Gastrocnemius medialis (tissue), 4 donors: ENCODE measurements at places on chromosomes 1 and 21.

GRCh38 chr1:10598389-10598702 is 123.6 kb downstream of the PEX14 start:
- H3K27ac ChIP-seq = no peak overlapping the region
- no peaks in the 10 kb centered on the region for H3K27me3 ChIP-seq
- H3K4me3 ChIP-seq = no peak overlapping the region

DNA sequence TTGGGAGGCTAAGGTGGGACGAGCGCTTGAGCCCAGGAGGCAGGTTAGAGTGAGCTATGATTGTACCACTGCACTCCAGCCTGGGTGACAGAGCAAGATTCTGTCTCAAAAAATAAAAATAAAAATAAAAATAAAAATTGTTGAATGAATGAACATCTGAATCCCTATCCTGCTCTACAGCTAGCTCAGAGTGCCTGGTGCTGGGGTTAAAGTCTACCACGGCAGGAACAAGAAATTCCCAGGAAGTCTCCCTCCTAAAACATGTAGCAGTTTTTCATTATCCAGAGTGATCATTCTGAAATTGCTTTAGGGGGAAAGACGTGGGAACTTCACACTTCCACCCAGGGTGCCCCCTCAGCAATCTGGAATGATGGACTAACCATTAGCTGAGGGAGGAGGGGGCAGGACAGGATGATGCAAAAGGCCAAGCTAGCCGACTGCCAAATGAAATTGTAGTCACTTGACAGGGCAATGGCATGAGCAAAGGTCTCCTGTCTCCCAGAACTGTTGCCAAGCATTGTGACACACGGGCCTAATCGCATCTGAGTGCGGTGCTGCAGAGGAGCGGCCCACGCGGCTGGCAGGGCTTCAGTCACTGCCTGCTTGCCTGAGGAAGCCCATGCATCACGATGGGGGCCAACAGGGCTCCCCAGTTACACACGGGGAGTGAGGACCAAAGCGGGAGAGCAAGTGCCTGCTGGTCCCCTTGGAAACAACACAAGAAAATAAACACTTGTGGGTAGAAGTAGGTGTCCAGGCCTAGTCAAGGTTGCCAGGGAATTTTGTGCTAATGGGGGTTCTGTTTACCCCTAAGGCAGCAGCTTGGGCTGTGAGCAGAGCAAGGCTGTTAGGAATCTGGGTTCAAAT is 85.7 kb downstream of the NENF start:
- H3K27ac ChIP-seq = no peak overlapping the region
- H3K4me1 ChIP-seq = no peaks in the 10 kb centered on the region
- H3K4me3 ChIP-seq = no peak overlapping the region
- peaks cover 31% of the 10 kb centered on the region for H3K27me3 ChIP-seq
- peak; percentile 61 for DNase-seq

- H3K4me3 ChIP-seq = no peak overlapping the region
- no peaks in the 10 kb centered on the region for H3K36me3 ChIP-seq
- H3K27ac ChIP-seq = no peak overlapping the region
- no peaks in the 10 kb centered on the region for H3K27me3 ChIP-seq
Measured at GRCh38 chr1:81351864-81352263, 448.9 kb upstream of the ADGRL2 start.

DNA sequence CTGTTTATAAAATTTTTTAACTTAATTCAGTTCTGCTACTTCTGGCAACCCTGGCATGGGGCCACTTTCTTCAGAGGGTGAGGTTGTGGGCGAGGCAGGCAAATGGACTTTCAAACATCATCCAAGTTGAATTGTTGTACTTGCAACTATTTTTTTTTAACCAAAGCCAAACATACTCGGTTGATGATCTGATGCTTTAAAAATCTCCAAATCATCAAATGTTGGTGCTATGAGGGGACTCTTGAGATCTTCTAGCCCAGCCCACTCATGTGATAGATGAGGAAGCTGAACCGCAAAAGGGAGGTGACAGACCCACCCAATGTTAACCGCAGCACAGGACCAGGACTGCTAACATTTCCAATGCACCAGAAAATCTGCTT is 6.7 kb downstream of the SLC1A7 start:
- no peaks in the 10 kb centered on the region for H3K27me3 ChIP-seq
- H3K4me1 ChIP-seq = no peaks in the 10 kb centered on the region
- DNase-seq = no peak
- H3K36me3 ChIP-seq = no peaks in the 10 kb centered on the region
- no peak overlapping the region for H3K27ac ChIP-seq
- H3K4me3 ChIP-seq = no peak overlapping the region

DNA sequence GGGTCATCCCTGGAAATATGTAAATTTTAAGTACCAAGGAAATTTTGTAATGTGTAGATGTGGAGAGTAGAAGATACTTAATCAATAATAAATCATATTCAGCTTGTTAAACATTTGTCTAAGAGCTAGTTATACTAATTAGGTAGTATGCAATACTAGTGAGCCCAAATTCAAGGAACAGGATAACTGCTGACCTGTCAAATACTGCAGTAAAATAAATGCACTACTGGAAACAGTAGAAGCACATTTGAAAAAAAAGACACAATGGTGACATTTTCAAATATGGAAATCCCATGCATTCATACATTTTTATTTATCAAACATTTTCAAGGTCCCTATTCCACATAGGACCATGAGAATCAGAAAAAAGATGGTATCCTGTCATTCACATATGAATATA is 27.2 kb downstream of the EPRS1 start:
- H3K27me3 ChIP-seq = no peaks in the 10 kb centered on the region
- peaks cover 73% of the 10 kb centered on the region for H3K36me3 ChIP-seq
- H3K4me3 ChIP-seq = no peak overlapping the region

- no peak for DNase-seq
- no peaks in the 10 kb centered on the region for H3K27me3 ChIP-seq
- no peak overlapping the region for H3K4me3 ChIP-seq
- H3K36me3 ChIP-seq = no peaks in the 10 kb centered on the region
- H3K4me1 ChIP-seq = peaks cover 40% of the 10 kb centered on the region
Measured at GRCh38 chr1:201169203-201169602, 14.9 kb upstream of the TMEM9 start.

GRCh38 chr1:68819190-68819829 is 322.4 kb upstream of the DEPDC1 start:
- H3K27me3 ChIP-seq = no peaks in the 10 kb centered on the region
- H3K4me3 ChIP-seq = no peak overlapping the region
- no peak overlapping the region for H3K27ac ChIP-seq
- H3K4me1 ChIP-seq = no peaks in the 10 kb centered on the region
- no peak for DNase-seq

GRCh38 chr1:54583307-54583686 is 35.3 kb downstream of the ACOT11 start:
- H3K27ac ChIP-seq = peak overlapping the region; percentile 85
- peaks cover 55% of the 10 kb centered on the region for H3K4me1 ChIP-seq
- no peaks in the 10 kb centered on the region for H3K36me3 ChIP-seq
- no peak overlapping the region for H3K4me3 ChIP-seq
- H3K27me3 ChIP-seq = no peaks in the 10 kb centered on the region
- DNase-seq = no peak

GRCh38 chr1:31815307-31815645 is 546 bp downstream of the SPOCD1 start:
- no peak overlapping the region for H3K4me3 ChIP-seq
- no peaks in the 10 kb centered on the region for H3K36me3 ChIP-seq
- no peak for DNase-seq
- H3K27me3 ChIP-seq = no peaks in the 10 kb centered on the region
- H3K4me1 ChIP-seq = no peaks in the 10 kb centered on the region

GRCh38 chr1:119779869-119780356 is 11.2 kb upstream of the HMGCS2 start:
- no peak overlapping the region for H3K27ac ChIP-seq
- no peak for DNase-seq
- no peaks in the 10 kb centered on the region for H3K27me3 ChIP-seq
- no peak overlapping the region for H3K4me3 ChIP-seq

GRCh38 chr1:157403608-157404007 is 148.7 kb downstream of the FCRL5 start:
- no peaks in the 10 kb centered on the region for H3K27me3 ChIP-seq
- DNase-seq = no peak
- no peak overlapping the region for H3K27ac ChIP-seq
- H3K4me1 ChIP-seq = no peaks in the 10 kb centered on the region
- H3K36me3 ChIP-seq = no peaks in the 10 kb centered on the region

DNA sequence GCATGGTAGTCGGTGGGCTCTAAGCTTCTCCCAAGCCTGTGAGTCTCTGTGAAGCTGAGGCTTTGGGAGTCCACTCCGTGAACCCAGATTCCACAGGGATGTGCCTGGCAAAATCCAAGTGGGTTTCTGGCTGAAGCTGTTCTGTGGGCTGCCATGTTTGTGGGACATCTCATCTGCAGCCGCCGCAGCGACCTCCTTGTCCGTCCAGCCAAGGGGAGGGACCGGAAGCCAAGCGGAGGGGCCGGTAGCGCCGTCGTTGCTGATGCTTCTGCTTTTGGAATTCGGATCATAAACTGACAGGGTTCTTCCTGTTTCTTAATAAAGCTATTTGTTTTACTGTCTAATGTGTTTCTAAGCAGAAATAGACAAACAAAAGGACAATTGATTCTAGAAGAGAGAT is 13.3 kb downstream of the KIF26B start:
- H3K36me3 ChIP-seq = no peaks in the 10 kb centered on the region
- no peak overlapping the region for H3K27ac ChIP-seq
- H3K4me1 ChIP-seq = no peaks in the 10 kb centered on the region
- DNase-seq = no peak
- H3K27me3 ChIP-seq = peaks cover 9% of the 10 kb centered on the region

- DNase-seq = no peak
- no peak overlapping the region for H3K4me3 ChIP-seq
- H3K4me1 ChIP-seq = no peaks in the 10 kb centered on the region
Measured at GRCh38 chr21:30058928-30059327, 107.7 kb downstream of the CLDN17 start.

- no peak overlapping the region for H3K4me3 ChIP-seq
- no peaks in the 10 kb centered on the region for H3K36me3 ChIP-seq
- no peaks in the 10 kb centered on the region for H3K27me3 ChIP-seq
Measured at GRCh38 chr21:42439284-42440186, 35.8 kb downstream of the UBASH3A start.

DNA sequence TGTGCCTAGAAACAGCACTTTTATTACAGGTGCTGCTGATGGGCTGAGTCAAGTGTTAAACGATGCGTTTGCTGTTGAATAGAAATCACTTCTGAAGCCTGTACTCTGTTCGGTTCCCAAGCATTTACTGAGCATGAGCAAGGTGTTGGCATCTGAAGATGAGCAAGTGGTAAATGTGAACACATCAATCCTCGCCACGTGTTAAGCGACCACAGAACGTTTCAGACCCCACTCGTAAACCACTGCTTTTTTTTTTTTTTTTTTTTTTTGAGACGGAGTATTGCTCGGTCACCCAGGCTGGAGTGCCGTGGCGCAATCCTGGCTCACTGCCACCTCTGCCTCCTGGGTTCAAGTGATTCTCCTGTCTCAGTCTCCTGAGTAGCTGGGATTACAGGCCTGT is 241.2 kb downstream of the SETD4 start:
- peaks cover 7% of the 10 kb centered on the region for H3K4me1 ChIP-seq
- no peak overlapping the region for H3K4me3 ChIP-seq
- no peak for DNase-seq
- no peak overlapping the region for H3K27ac ChIP-seq

DNA sequence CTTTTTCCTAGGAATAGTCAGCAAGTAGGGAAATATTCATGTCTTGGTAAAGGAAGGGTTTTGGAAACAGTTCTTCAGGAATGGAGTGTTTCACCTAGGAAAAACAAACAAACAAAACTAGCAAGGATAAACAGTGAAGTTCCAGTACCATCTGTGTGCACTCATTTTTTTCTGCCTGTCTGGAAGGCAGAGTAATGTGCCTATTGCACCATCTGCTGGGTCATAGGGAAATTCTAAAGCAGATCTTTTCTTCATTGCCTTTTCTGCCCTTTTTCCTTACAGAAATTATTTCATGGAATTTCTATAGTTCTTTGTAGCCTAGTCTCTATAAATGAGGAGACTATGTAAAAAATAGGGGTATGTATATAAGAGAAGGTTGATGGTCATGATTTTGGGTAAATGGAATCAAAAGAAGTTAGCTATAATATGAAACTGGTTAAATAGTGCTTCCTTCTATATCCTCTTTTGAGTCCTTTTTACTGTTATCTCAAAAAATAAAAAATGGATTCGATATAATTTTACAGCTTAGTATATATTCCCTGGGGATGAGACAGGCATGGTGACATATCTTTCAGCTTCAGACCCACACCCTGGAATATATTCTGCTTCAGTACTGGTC is 3.4 kb upstream of the HRNR start:
- no peaks in the 10 kb centered on the region for H3K36me3 ChIP-seq
- H3K4me1 ChIP-seq = no peaks in the 10 kb centered on the region
- H3K4me3 ChIP-seq = no peak overlapping the region

- no peak overlapping the region for H3K27ac ChIP-seq
- no peaks in the 10 kb centered on the region for H3K27me3 ChIP-seq
- H3K4me1 ChIP-seq = no peaks in the 10 kb centered on the region
- H3K36me3 ChIP-seq = no peaks in the 10 kb centered on the region
- DNase-seq = no peak
- no peak overlapping the region for H3K4me3 ChIP-seq
Measured at GRCh38 chr1:212149566-212149965, 114.0 kb downstream of the DTL start.

DNA sequence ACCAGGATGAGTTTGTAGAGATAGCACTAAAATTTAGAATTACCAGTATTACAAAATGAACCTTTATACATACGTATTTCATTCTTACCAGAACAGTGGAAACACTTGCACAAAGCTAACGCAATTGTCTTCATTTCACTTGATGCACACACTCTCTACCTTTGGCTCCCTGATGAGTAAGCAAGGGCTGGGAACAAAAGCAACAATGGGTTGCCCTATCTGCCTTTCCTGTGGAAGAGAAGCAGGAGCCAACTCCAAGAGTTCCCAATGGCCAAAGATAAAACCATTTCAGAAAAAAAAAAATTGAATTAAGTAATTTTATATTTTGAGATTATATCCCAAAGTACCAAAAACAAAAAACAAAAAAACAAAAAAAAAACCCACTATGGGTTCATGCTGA is 344.1 kb upstream of the GREM2 start:
- H3K4me3 ChIP-seq = no peak overlapping the region
- no peaks in the 10 kb centered on the region for H3K4me1 ChIP-seq
- H3K27me3 ChIP-seq = no peaks in the 10 kb centered on the region
- DNase-seq = no peak
- no peak overlapping the region for H3K27ac ChIP-seq

DNA sequence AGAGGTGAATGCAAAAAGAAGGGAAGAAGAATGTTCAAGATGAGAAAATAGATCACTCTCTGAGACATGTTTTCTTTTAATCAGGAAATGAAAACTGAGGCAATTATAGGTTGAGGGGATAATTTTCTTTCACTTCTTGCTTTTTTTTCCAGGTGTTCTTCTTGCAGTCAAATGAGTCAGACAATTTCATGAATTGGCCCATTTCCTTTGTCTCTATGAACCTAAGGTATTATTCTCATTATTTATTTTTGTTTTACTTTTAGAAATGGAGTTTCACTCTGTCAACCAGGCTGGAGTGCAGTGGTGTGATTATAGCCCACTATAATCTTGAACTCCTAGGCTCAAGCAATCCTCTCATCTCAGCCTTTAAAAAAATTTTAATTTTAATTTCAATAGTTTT is 3.5 kb upstream of the VASH2 start:
- no peaks in the 10 kb centered on the region for H3K27me3 ChIP-seq
- no peaks in the 10 kb centered on the region for H3K36me3 ChIP-seq
- no peak overlapping the region for H3K27ac ChIP-seq

GRCh38 chr1:6586404-6586816 is 6.6 kb downstream of the ZBTB48 start:
- no peak overlapping the region for H3K4me3 ChIP-seq
- peak; percentile 35 for DNase-seq
- H3K4me1 ChIP-seq = peaks cover 70% of the 10 kb centered on the region

- no peak for DNase-seq
- no peaks in the 10 kb centered on the region for H3K27me3 ChIP-seq
- no peaks in the 10 kb centered on the region for H3K4me1 ChIP-seq
- no peak overlapping the region for H3K27ac ChIP-seq
- H3K36me3 ChIP-seq = no peaks in the 10 kb centered on the region
Measured at GRCh38 chr1:76507376-76507775, 359.9 kb upstream of the ST6GALNAC5 start.
